Hepatocyte (in vitro differentiated cells): ENCODE measurements at places on chromosomes 7 and 10. TPM values are rescaled to one million over a fixed set of nuclear protein-coding genes. Genes with fewer than 3 reads are reported as not detected.

MRLN gene
- polyA plus RNA-seq: not detected in 2 replicates

IFIT3 gene
- 6.9 and 8.6 TPM in 2 replicates for polyA plus RNA-seq

TFEC gene
- 11.8 and 13.4 TPM in 2 replicates for polyA plus RNA-seq

- no peak for DNase-seq
Observed at GRCh38 chr10:1416456-1417037, 320.8 kb downstream of the ADARB2 start.

DNA sequence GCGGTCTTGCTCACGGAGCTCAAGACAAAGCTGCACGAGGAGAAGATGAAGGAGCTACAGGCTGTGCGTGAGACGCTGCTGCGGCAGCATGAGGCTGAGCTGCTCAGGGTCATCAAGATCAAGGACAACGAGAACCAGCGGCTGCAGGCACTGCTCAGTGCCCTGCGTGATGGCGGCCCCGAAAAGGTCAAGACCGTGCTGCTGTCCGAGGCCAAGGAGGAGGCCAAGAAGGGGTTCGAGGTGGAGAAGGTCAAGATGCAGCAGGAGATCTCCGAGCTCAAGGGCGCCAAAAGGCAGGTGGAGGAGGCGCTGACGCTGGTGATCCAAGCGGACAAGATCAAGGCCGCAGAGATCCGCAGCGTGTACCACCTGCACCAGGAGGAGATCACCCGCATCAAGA is 51.4 kb downstream of the JAKMIP3 start:
- no peak for DNase-seq

DNA sequence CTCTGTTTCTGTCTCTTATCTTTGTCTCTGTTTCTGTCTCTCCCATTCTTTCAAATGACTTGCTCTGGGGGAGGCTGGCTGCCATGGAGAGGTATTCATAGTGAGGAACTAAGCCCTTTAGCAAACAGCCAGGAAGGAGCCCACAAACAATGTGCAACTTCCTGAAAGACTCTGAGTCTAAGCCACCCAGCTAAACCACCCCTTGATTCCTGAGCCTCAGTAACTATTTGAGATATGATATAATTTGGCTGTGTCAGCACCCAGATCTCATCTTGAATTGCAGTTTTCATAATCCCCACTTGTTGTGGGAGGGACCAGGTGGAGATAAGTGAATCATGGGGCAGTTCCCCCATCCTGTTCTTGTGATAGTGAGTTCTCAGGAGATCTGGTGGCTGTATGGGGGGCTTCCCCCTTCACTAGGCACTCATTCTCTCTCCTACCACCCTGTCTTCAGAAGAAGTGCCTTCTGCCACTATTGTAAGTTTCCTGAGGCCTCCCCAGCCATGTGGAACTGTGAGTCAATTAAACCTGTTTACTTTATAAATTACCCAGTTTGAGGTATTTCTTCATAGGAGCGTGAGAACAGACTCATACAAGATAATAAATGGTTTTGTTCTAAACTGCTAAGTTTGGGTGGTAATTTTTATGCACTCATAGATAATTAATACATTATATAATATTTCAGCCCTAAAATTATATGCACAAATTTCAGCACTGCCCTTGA is 121.2 kb upstream of the FOXP2 start:
- DNase-seq: peak; percentile 12

GRCh38 chr7:74480861-74481417 is 27.2 kb downstream of the GTF2IRD1 start:
- DNase-seq: peak; percentile 56

- no peak for DNase-seq
Observed at GRCh38 chr7:118285358-118285757, 60.9 kb downstream of the ANKRD7 start.

- DNase-seq: no peak
Observed at GRCh38 chr7:35889870-35890269, 89.0 kb downstream of the SEPTIN7 start.

- DNase-seq: no peak
Observed at GRCh38 chr7:104857458-104858425, 156.3 kb upstream of the KMT2E start.

GRCh38 chr7:135168001-135168400 is 2.5 kb downstream of the CYREN start:
- DNase-seq: peak; percentile 42

DNA sequence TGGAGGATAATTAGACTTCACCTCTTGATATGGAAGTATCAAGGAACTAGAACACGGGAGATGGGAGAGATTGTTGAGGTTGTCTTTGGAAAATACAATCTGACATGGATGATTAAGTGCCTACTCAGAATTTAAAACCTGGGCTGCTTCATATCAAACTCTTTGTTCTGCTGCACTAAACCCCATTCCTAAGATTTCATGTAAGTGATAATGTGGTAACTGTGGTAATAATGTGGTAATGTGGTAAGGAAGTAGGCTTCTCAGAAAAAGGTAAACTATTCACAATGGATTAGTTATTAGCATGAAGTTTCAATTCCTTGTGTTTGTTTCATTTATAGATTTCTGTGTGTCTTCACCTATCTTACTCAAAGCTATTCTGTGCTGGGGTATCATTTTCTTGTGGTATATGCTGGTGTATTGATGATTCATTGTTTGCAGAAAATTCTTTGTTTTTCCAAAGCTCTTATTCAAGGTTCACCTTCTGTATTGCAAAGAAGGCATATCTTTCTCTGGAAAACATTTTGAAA is 129.9 kb upstream of the TAC1 start:
- no peak for DNase-seq

GRCh38 chr10:20185116-20185515 is 368.9 kb downstream of the PLXDC2 start:
- DNase-seq: peak; percentile 6

- no peak for DNase-seq
Observed at GRCh38 chr7:108464743-108465142, 8.5 kb upstream of the NRCAM start.
